ENCODE measurements at places on chromosomes 6 and 20.
A peak's percentile ranks its signal among the peaks of the same experiment; 100 is the strongest.

- peak; percentile 49 for DNase-seq
These were observed 176.6 kb downstream of the ZDHHC14 start for GRCh38 chr6:157557559-157557958.

GRCh38 chr6:119137194-119138072 lies 59.0 kb upstream of the FAM184A start:
- DNase-seq, result no peak

- DNase-seq, result peak; percentile 79
These were observed 6.0 kb upstream of the TRIM26 start for GRCh38 chr6:30219244-30219643.

DNA sequence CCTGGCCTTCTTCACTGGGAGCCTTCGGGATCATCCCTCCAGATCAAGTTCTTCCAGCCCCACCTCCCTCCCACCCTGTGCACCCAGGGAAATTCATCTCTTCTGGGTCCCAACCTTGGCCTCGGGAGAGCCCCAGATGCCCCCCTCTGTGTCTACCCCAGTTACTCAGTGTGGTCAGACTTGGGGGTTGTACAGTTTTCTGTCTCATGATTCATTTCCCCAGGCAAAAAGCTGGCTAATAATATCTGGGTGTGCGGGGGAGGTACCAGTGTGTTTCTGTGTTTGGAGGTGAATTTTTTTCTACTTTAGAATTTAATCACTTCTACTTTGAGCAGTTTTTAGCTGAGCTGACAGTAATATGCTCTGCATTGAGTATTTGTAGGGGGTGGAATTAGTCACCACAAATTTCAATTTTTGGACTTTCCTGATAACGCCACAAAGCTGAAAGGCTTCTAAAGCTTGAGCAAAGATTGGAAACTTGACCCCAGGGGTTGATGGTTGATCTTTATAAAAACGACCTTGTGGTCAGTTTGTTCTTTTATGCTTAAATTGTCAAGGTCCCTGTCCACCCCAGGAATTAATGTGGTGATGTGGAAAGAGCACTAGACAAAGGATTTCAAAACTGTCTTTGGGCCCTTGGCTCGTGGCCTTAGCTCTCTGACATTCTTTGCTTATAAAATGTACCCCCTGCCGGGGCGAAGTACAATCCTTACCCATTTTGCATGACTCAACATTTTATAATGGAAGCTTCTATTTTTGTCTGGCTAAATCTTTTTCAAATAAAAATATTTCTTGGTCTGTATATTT lies 284.7 kb upstream of the TAB2 start:
- no peak for DNase-seq

DNA sequence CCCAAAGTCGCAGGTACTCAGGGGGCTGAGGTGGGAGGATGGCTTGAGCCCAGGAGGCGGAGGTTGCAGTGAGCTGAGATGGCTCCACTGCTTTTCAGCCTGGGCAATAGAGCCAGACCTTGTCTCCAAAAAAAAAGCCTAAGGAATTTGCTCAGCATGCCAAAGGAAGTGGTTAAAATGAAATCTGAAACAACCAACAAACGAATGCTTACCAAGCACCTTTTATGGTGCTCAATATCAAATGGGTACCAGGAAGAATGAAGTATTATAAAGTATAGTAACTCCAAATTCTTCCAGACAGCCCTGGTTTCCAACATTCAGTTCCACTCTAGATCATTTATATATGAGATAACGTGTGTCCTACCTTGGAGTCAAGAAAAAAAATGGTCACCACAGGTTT lies 14.0 kb downstream of the GMDS start:
- DNase-seq, result no peak

DNA sequence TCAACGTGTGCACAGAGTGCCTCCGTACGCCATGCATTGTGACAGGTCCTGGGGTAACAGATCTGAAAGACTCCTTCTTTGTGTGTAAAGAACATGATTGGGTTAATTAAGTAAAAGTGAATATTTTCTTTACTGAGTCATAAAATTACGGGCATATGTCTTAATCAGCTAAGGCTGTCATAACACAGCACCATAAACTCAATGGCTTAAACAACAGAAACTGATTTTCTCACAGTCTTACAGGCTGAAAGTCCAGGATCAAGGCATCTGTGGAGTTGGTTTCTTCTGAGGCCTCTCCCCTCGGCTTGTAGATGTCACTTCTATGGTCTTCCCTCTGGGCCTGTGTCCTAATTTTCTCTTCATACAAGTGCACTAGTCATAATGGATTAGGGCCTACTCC lies 176.9 kb downstream of the MTFR2 start:
- DNase-seq, result no peak

DNA sequence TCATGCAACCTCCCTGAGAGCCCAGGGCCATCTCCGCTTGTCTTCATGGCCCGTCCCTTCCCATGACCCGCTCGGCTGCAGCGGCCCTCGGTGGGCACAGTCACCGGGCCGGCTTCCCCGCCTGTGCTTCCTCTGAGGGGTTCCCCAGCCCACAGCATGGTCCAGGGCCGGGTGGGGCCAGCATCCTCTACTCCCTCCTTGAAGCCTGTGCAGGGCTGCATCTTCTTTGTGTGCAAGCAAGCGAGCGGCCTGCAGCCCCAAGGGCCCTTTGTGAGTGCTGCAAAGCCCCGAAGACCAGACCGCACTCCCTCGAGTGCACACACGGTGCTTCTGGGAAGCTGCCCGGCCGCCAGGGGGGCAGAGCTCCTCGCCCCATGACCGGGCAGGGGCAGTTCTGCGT lies 265.8 kb downstream of the TAF4 start:
- no peak for DNase-seq

GRCh38 chr6:150416128-150416527 lies 47.3 kb downstream of the IYD start:
- no peak for DNase-seq

GRCh38 chr6:1422290-1422689 lies 32.9 kb downstream of the FOXF2 start:
- no peak for DNase-seq

GRCh38 chr20:58327211-58327610 lies 17.7 kb downstream of the RAB22A start:
- no peak for DNase-seq

GRCh38 chr6:90611543-90612312 lies 24.9 kb upstream of the MAP3K7 start:
- no peak for DNase-seq

GRCh38 chr20:5482791-5483190 lies 166.0 kb upstream of the PROKR2 start:
- DNase-seq, result no peak

DNA sequence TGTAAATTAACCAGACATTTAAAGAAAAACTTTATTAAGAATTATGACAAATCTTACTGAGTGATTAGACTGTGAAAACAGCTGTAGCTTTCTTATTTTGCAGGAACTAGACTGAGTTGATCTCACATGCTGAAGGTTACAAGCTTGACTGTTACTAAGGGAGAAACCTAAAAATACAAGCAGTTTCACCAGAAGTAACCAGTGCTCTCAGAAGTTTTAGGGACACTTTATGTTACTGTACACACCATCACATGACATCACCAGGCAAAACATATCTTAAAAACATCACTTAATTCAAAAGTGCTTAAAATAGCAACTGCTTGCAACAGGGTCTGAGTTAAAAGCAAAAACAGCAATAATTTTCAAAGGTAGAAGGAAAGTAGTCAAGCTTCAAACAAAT lies 5.4 kb downstream of the FBXO30 start:
- peak; percentile 69 for DNase-seq

- DNase-seq, result no peak
These were observed at the start of gene BTN1A1 for GRCh38 chr6:26500102-26500501. Gene BTN1A1 (plus strand): TSS chr6:26500303. CDS start chr6:26501287, 984 bp downstream.

- peak; percentile 97 for DNase-seq
These were observed 39.6 kb upstream of the GFOD1 start for GRCh38 chr6:13526727-13527670.

DNA sequence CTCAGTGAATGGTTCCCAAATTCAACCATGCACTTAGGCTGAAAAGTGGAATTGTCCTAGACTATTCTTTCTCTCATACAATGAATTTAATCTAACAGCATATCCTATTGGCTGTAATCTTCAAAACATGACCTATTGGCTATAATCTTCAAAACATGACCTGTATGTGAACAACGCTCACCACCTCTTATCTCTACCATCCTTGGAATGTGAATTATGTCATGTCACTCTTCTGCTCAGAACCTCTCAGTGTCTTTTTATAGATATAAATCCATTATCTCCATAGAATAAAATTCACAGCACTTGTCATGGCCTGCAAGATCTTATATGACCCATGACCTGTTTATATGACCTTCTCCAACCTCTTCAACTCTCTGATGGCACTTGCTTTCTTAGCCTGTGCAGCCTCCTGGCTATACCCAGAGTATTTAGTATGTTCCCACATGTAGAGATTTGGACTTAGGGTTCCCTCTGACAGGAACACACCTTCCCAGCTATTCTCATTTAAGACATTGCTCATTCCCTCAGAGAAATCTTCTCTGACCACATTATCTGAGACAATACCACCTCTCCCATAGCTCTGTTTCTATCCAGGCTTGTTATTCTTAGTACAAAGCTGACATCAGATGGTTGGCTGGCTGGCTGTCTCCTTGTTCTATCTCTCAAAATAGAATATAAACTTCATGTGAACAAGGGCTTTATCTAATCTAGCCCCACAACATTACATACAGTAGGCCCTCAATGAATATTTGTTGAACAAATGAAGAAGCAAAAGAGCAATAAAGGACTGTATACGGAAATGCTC lies 275.0 kb upstream of the PREP start:
- DNase-seq, result no peak

DNA sequence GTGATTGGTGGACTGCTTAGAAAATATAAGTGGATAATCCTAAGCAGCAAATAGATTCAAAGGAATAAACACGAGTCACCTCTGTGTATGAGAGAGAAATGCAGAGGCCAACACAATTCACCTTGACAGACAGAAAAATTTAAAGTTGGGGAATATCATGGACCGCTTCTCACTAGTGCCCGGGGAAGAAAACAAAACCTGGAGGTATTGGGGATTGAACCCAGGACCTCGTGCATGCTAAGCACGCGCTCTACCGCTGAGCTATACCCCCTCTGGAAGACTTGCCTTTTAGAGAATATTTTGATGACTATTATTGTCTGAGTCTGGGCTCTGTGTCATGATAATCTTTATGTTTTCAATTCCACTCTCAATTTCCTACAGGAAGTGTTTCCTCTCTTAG lies 111.9 kb downstream of the TRIM27 start:
- peak; percentile 62 for DNase-seq

GRCh38 chr6:86961455-86962200 lies 24.3 kb downstream of the HTR1E start:
- no peak for DNase-seq

- DNase-seq, result no peak
These were observed 68.8 kb downstream of the LAMP5 start for GRCh38 chr20:9583151-9583550.

GRCh38 chr20:48338717-48339116 lies 489.1 kb downstream of the PREX1 start:
- DNase-seq, result no peak

DNA sequence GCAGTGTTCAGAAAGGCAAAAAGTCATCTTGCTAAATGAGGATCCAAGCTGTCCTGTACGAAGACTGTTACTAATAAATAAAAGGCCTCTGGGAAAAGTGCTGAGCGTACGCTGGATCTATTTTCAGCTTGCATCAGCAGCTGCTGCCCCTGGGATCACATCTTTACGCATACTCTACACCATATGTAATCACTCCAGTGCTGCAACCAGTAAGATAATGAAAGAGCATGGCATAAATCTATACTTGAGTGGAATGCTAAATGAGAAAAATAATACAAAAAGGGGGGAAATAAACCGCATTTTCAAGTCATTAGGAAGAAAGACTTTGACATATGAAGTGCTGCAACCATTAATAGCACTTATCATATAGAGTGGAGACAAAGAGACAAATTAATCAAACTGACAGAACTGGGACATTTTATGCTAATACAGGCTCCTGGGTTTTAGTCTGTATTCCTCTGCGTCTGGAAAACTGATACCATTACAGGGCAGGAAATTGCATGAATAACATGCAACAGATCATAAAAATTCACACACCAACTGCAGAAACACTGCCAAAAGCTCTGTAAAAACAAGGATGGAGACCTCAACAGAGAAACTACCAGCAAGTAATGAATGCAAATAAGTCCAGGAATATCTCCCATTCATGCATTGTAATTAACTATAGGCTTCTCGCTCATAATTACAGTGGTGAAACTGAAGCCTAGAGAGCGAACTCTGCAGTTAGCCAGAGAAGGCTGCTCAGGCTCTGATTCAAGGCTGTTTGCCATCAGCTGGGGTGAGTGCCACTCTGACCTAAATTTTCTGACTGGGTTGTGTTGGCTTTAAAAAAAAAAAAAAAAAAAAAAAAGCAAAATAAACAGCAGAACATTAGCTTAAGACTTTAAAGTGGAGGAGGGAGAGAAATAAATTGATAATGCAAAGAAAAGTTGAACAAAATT lies 83.8 kb downstream of the GJA10 start:
- no peak for DNase-seq

DNA sequence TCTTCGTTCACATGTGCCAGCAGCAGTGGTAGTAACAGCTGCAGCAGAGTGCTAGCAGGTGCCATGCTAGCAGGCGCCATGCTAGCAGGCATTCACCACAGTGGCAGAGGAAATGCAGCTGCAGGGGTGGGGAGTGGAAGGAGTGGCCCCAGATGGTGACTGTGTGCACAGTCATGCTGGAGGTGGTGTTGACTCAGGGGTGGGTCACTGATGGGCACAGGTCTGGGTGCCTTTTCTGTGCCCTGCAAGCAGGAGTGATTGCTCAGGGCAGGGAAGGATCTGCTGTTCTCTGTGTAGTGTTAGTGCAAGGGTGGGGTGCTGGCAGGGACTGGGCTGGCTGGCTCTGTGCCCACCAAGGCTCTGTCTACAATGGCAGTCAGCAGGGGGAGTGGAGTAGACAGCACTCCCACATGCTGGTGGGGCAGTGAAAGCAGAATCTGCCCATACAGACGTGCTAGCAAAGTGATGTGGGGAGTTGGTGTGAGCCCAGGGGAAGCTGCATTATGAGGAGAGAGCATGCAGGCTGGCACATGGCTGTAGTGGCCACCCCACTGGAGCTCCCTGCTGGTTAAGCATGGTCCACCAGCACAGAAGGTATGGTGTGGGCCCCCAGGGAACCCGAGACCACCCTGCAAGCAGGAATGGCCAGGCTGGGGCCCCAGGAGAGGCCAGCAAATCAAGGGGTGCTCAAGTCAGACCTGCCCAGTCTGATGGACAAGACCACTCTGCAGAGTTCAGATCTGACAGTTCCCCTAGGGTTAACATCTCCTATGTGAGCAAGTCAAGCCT lies 11.4 kb upstream of the TSPYL4 start:
- DNase-seq, result no peak

- no peak for DNase-seq
These were observed 42.0 kb upstream of the RSPO3 start for GRCh38 chr6:127076466-127076865.

- DNase-seq, result no peak
These were observed 26.8 kb downstream of the PAQR8 start for GRCh38 chr6:52388790-52389189.

DNA sequence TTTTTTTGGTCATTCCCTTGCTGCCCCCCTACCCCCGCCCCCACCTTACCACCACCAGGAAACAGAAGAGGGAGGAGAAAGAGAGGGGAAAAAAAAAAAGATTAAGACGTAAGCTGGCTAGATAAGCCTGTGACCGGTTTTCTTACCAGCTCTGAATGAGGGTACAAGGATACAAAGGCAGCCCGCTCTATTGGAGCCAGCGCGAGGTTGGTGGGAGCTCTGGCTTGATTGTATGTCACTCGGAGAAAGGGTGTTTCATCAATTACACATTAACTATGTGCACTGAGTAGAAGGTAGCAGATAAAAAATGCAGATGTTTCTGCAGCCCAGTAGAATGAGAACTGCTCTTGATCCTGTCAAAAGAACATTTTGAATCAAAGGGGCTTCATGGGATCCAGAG lies 28.6 kb upstream of the OLIG3 start:
- DNase-seq, result no peak

GRCh38 chr6:54094293-54094692 lies 16.9 kb upstream of the MLIP start:
- DNase-seq, result no peak

All from NAMALWA (cell line).